ENCODE measurements at places on chromosomes 5 and 9.

DNA sequence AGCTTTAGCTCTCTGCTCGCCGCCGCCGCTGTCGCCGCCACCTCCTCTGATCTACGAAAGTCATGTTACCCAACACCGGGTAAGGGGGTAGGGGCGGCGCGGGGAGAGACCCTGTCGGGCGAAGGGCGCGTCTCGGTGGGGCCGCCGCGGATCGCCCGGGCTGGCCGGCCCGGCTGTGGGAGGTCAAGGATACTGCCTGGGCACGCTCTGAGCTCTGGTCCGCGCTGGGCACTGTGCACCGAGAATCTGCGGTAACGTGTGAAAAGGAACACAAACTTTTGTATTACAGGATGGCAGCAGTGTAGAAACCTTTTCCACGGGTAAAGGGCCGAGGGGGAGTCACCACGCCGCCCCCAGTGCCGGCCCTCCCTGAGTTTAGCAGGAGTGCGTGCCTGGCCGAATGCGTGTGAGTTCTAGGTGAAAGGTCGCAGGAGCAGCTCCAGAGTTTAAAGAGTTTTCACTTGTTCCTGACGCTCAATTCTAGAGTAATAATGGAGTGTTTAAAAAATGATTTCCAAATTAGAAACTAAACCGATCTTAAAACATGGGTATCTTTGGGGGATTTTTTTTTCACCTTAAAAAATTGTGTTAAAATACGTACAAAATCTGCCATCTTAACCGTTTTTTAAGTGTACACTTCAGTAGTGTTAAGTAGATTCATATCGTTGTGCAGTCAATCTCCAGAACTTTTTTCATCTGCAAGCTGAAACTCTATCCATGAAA lies at the start of gene HSDL2:
Gene HSDL2 (plus strand): TSS at position 7 of the 723 bp plus-strand sequence. CDS start 56 bp downstream, at position 63.
- DNase-seq: peak; percentile 54

- DNase-seq: no peak
Measured at GRCh38 chr5:73666891-73667290, 40.9 kb downstream of the ARHGEF28 start.

DNA sequence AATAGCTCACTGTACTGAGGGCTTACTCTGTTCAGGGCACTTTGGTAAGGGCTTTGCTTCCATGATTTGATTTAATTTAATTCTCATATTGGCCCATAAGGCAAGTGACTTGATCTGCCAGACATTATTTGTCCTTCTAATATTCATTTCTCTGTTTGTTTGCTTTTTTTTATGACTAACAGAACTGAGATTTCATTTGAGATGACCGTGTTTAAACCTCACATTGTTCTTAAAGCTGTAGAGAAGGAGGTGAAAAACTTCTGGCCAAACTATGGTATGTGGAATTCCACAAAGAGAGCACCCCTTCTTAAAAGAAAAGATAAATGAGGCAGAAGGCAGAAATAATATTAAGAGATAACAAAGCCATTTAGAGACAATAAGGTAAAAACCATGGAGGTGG lies 775.6 kb upstream of the ACO1 start:
- DNase-seq: no peak

- DNase-seq: no peak
Measured at GRCh38 chr5:118857700-118858099, 130.6 kb downstream of the DTWD2 start.

- no peak for DNase-seq
Measured at GRCh38 chr9:131399972-131400371, 6.1 kb downstream of the PRRC2B start.

All from Peyer's patch (tissue), 4 donors.